NCI-H1105 treated with DMSO at 0.1 percent for 48 hours (cell line): ENCODE measurements at places on chromosomes 16 and 17.

GRCh38 chr17:81192386-81193050 is 26.5 kb upstream of the AATK start:
- DNase-seq, result no peak

DNA sequence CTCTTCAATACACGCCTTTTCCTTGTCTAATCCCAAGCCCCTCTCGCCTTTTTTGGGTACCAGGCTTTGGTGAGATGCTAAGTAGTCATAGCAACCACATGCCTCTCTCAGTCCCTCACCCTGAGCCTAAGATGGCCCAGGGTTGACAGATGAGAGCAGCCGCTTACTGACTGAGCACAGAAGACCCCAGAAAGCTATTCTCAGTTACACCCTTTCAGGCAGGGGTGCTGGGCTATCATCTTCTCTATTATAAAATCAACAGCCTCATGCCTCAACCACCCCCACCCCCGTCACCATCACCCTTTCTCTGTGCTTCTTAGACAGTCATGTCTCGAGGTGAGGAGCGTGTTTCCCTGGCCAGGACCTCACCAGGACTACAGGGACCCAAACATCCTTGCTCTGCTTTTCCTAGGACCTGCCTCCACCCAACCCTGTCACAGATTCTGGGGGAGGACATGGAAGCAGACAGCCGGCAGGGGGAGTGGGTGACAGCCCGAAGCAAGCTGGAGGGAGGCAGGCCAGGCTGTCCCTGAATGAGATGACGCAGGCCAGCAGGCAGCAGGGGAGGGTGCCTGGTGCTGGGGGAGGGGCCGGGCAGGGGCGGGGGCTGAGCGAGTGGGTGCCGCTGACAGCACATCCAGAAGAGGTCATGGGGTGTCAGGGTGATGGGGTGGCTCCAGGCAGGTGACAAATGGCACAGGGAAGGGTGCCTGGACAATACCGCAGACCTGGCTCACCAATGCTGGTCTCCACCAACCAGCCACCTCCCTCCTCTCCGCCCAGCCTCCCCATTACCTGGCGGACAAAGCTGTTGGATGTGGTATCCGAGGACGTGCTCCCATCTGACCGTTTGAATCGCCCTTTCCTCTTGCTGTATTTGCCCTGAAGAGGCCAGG is 3.1 kb downstream of the CACNB1 start:
- no peak for DNase-seq

DNA sequence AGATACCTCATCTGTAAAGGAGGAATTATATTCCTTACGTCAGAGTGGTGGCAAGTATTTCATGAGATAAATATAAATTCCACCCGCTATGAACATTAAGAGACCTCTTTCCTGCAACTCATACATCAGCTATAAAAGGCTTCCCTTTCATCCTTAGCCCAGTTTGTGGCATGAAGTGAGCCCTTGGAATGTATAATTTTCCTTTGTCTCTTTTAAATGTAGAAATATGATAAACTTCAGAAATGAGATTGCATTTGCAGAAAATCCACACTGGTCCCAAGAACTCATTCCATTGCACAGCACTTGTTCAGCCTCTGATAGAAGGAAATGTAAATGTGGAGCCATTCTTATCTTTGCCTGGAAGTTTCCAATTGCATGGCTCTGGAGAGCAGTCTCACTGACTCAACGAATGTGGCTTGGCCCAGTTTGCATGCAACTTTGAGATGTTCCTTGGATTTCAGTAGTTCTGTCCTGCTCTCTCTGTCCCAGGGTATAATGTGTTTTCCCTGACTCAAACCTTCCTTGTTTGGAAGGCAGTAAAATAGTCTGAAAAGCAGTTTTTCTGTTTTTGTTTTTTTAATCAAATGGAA is 746.4 kb downstream of the CDH11 start:
- DNase-seq, result no peak

- no peak for DNase-seq
Measured at GRCh38 chr17:50196826-50197225, 4.6 kb downstream of the COL1A1 start.

- no peak for DNase-seq
Measured at GRCh38 chr16:72951916-72952315, 96.0 kb downstream of the ZFHX3 start.

DNA sequence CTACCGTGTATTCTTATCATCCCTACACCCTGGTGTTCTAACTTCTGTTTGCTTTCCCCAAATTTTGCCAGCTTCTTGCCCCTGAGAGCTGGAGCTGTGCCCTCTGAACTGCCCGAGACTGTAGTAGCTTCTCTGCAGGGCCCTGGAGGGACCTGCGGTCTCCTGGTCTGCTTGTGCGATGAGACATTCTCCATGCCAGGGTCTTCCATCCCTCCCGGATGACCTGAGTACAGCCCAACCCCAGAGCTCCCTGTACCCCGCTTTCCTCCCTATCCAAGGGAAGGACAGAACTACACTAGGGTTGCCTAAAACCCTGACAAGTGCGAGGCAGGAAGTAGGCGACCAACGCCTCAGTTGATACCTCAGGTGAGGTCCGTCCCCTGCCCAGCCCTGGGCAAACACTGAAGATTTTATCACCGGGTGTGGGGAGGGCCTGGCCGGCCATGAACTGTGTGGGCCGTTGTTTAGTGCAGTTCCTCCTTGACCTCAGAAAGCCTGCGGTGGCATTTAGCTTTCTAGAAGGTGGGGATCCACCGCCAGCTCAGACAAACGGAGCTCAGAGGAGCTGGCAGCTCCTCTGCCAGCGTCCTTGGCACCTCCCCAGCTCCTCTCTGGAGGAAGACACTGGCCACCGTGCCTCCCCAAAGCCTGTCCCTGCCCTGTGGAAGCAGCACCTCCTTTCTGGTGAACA is 13.7 kb downstream of the CANT1 start:
- DNase-seq, result no peak

- no peak for DNase-seq
Measured at GRCh38 chr17:70139449-70139993, 29.8 kb upstream of the KCNJ2 start.

- DNase-seq, result no peak
Measured at GRCh38 chr17:59027750-59028149, 78.9 kb downstream of the TRIM37 start.

DNA sequence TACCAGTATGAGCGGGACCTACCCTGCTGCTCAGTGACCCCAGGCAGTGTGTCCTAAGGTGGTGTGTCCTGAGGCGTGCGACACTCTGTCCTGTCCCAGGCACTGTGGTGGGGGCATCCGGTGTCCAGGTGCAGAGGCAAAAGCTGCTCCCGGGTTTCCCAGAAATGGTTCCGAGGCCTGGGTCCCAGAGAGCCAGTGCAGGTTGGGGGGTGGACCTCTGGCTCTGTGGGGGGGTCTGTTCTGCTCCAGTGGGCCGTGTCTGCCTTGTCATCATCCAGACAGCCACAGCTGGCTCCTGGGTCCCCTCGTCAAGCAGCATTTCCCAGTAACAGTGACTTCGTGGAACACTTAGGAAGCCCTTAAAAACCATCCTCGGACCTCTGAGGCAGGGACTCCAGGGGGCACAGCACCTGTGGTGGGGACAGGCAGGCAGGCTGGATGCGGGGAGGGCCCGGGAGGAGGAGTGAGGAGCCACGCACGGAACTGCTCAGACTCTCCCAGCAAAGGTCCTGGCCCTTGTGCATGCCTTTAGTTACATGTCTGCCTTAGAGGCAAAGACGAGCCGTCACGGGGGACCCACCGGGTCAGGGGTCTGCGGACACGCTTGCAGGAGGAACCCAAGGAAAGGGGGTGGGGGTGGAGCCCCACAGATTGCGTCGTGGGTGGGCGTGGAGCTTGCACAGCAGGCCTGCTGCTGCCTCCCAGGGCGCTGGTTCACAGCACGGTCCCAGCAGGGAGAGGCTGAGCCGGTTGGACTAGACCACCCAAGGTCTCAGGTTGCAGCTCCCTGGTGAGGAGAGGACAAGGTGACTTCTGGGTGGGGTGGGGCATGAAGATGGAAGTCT is 5.6 kb downstream of the SLC16A3 start:
- no peak for DNase-seq

DNA sequence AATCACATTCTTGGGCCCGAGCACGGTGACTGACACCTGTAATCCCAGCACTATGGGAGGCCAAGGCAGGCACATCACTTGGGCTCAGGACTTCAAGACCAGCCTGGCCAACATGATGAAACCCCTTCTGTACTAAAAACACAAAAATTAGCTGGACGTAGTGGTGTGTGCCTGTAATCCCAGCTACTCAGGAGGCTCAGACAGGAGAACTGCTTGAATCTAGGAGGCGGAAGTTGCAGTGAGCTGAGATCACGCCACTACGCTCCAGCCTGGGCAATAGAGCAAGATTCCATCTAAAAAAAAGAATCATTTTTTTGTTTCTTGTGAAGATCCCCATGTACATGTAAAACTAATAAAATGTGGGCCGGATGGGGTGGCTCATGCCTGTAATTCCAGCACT is 53.1 kb upstream of the ATF7IP2 start:
- no peak for DNase-seq

DNA sequence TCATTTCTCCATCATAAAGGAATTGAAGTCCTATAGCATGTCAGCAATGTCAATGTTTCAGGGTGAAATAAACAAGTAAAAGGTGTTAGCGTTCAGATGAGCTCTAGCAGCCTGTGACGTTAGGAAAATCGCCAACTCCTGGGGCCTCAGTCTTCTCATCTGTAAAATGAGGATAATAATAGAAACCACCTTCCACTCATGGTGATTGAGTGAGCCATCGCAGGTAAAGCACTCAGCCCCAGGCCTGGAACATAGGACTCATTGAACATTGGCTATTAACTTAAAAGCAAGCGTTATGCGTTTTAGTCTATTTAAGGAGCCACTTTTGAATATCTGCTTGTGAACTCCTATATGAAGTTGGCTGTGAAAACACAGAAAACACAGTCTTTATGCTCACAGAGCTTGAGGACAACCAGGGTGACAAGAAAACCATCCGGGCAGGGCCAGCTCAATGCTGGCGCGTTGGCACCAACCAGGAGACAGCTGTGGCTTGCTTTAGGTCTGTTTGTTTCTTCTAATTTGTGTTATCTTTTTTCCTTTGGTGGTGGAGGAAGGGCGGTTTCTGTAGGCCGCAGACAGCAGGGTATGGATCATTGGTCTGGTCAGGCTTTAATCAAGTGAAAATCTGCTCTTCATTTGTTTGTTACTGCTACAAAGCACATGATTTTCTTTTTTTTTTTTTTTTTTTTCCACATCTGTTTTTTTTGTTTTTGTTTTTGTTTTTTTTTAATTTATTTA is 35.7 kb upstream of the MED9 start:
- no peak for DNase-seq

GRCh38 chr16:6019490-6019991 is 921.9 kb upstream of the EEF2KMT start:
- no peak for DNase-seq

DNA sequence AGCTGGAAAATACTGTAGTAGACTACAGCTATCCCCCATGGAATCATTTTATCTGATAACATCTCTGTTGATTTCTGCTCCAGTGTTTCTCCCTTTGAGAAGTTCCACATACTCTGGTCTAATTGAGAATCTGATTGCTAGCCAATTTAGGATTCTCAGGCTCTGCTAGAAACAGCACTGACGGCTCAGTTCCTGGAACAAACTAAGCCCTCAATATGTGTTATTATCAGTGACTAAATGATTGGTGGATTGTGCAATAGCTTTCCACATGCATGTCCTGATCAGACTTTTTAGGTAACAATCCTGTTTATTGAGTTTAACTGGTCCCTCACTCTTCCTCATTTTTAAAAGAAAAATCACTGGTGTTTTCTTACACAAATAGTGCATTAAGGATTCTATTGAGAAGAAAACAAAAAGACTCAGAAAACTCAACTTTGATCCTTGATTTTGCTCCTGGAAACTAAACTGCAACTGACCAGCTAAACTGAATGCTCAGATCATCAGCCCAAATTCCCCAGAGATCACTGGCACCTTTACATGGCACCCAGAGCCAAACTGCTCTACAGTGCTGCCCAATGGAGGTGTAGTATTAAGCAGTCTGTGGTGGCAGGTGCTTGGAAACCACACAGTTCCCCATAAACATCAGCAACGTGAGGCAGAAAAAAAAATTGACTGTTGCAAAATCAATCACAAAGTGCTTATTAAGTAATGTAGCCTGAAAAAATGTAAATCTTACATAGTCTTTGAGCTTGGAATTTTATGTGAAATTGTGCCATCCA is 423.7 kb downstream of the TOX3 start:
- DNase-seq, result no peak

- DNase-seq, result no peak
Measured at GRCh38 chr16:88596483-88596882, 26.3 kb downstream of the ZC3H18 start.

DNA sequence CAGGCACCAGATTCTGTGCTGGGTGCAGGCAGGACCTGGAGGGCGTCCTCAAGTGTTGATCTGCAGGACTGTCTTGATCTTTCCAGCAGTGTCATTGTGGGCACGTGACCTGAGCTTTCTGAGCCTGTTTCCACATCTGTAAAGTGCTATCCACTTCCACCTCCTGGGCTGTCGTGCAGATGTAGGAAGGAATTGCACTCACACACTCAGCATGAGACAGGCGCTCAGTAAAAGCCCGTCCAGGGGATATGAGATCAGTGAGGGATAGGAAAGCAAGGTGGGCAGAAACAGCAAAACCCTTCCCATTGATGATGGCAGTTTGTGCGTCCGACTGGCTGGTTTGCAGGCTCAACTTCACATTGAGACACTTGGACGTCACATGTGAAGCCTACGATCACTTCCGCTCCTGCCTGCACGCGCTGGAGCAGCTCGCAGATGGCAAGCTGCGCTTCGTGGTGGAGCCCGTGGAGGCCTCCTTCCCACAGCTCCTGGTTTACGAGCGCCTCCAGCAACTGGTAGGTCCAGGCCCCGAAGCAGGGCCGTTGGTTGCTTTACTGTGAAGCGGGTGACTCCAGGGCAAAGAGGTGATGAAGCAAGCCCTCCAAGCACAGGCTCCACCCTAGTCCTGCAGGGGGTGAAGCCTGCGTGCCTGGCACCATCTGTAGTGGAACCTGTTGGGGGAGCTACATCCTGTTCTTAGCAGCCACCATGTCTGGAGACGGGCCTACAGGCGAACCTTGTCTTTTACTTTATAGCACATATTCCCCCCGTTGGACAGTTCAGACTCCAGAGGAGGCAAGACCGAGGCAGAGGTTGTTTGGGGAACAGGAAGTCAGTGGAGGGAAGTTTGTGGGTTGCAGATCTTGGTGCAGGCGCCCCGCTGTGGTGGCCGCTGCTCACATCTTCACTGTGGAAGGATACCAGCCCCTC is 23.0 kb downstream of the METTL22 start:
- DNase-seq, result no peak
